ENCODE measurements at places on chromosomes 5 and 9. TPM values are rescaled to one million over a fixed set of nuclear protein-coding genes. Genes with fewer than 3 reads are reported as not detected.

DNA sequence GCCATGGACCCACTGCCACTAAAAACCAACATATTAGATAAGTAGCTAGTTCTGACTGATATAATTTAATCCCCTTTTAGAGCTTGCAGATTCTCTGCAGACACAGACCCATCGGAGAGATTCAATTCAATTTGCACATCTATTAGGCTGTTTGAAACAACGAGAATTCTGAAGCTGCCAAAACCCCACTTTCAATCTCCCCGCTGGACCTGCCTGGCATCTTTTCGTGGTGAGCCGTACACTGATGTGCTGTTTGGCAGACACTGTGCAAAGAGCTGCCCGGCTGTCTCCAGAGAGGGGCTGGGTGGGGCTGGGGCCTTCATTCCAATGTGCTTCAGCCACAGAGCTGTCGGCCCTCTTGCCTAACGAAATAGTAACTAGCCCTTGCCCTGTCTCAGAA is 42.1 kb upstream of the FAM240B start:
- DNase-seq = no peak

- no peak for DNase-seq
Observed at GRCh38 chr5:173778152-173778782, 109.9 kb upstream of the CPEB4 start.

The NOXA1 gene
- 2.0 TPM for total RNA-seq

The SLC36A3 gene
- not detected for total RNA-seq

The TMC1 gene
- 0.78 TPM for total RNA-seq

Data from occipital lobe (tissue), 3 donors.